ENCODE measurements at places on chromosomes 6 and 20. TPM values are rescaled to one million over a fixed set of nuclear protein-coding genes. Genes with fewer than 3 reads are reported as not detected.

DNA sequence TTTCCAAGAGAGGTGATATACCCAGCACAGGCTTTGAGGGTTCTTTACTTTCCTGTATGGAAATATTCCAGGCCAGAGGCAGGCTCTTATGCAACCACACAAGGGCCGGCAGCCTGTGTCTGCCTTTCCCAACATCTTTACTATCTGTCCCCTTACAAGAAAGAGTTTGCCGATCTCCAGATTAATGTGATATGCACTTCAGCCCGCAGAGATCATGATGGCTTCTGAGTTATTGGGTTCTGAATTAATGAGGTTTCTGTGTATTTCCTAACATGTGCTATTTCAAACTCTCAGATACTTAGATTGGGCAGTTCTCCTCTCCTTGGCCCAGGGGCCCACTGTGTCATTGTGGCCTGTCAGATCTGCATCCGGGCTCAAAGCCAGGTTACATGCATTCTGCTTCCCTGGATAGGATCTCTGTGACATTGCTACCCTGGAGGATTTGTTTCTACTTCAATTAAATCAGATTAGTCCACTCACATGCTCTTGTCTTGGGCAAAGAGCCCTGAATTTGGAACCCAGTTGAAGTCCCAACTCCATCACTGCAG is 56.6 kb downstream of the TGM2 start:
- peak; percentile 85 for DNase-seq

DNA sequence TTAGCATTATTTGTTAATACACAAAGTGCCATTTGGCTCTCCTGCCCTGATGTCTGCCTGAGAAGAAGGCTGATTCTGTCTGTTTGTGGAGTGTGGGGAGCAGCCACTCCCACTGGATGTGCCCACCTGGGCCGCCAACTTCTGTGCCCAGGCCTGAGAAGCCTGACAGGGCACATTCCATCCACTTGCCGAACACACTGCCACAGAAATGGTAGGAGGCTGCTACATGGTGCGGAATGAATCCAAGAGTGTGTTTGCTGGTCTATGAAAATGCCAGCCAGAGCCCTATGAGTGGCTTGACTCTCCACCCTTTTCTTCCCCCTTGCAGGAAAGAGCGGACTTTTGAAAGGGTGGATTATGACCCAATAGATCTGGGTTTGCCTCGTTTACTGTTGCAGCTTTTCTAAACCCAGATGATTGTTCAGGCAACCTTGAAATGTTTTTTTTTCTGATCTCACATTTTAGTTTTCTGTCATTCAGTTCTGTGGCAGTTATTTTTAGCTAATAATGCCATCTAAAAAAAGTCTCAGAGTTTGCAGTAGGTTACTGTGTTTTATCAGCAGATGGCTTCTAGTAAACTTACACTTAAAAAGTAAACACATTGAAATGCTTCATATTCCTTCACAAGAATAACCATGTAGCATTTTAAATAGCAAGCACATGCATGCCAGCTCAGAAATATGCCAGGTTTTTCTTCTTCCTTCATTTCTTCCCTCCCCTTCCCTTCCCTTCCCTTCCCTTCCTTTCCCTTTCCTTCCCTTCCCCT is 196.5 kb downstream of the SLC35F1 start:
- DNase-seq = no peak

GRCh38 chr20:11780765-11781369 is 136.8 kb upstream of the BTBD3 start:
- DNase-seq = no peak

CNBD2 gene
- 7.0 TPM for polyA plus RNA-seq

DNA sequence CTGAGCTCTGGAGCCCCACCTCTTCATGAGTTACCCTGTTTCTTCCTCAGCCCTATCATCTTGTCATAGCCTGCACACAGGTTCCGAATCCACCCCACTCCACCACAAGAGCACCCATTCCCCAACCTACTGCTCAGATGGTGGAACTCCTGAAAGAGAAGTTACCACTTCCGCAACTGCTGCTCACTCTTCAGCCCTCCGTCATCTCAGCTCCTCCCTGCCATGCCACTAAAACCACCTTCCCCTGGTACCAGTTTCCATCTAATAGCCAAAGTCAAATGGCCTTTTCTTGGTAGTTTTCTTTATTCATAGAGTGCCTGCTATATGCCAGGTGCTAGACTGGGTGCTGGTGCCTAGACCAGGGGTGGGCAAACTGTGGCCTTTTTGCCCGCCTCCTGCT is 3.9 kb downstream of the RAB22A start:
- no peak for DNase-seq

DNA sequence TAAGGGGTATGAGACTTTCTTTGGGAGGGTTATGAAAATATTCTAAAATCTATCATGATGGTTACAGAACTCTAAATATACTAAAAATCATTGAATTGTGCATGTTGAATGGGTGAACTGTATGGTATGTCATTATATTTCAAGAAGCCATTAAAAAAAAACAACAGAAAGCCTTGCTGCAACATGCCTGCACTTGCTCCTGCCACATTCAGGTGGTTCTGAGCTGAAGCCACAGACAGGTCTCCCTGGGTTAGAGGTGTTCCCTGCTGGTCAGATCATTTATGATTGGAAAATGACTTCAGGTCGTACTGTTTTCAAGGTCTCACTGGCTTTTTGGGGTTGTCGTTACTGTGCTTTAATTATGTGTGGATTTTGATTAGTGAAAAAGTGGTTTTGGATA is 13.3 kb downstream of the GMPR start:
- no peak for DNase-seq

GRCh38 chr20:17500271-17500670 is 30.9 kb downstream of the BFSP1 start:
- DNase-seq = no peak

DNA sequence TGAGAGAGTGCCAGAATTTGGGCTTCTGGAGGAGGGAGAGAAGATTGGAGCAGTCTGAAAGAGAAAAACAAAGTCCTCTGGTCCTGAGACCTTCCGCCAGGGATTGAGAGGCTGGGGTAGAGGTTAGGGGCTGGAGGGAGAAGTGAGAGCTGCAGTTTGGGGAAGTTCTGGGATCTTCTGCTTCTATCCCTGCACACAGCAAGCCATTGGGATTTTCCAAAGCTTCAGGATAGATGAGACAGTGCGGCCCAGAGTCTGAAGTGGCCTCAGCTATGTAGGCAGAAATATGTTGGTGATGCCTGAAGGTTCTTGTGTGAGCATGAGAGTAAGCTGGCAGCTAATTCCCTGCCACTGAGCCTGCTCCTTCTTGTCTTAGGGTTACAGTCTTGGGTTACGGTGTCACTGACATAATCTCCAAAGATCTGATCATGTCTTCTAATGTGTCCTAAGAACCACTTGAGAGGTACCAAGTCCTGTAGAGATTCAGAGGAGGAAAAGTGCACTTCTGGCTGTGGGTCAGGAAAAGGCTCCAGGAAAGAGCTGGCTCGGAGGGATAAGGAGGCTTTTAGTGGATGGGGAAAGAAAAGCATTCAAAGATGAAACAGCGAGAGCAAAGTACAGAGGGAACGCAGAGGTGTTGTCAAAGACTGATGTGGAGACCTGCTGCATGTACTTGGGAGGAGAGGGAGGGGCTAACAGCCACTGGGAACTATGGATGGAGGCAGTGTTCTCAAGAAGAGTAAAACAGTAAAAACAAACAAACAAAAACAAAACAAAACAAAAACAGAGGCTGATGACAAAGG is 131.1 kb upstream of the MYLIP start:
- no peak for DNase-seq

IL20RA gene
- 7.1 TPM for polyA plus RNA-seq

EPB41L1 gene
- polyA plus RNA-seq = 29.5 TPM

GRCh38 chr6:124885171-124885570 is 77.1 kb upstream of the RNF217 start:
- no peak for DNase-seq

DNA sequence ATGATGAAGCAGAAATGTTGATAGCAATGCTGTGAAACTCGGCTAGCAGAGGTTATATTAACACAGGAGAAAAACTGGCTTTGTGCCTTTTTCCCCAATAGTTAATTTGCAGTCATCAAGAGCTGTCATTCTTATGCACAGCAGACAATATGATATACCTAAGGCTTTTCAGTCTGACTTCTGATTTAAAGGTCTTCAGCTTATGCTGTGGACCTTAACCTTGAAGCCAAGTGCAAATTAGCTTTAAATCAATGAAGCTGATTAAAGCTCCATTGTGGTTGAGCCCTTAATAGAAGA is 171.6 kb upstream of the ID4 start:
- peak; percentile 27 for DNase-seq
